Activated T-cell treated with anti-CD3 and anti-CD28 coated beads, Interleukin-2, amount 50 U/mL, for 4 hours (primary cell): ENCODE measurements at places on chromosomes 11 and 22.

GRCh38 chr22:46042786-46043185, 65.8 kb upstream of the WNT7B start:
- DNase-seq: no peak

GRCh38 chr11:45960387-45961095, 38.1 kb downstream of the LARGE2 start:
- DNase-seq: no peak

- DNase-seq: no peak
Observed at GRCh38 chr22:22789922-22790845, 97.4 kb upstream of the IGLL5 start.

- DNase-seq: no peak
Observed at GRCh38 chr11:8789864-8790263, 107.3 kb downstream of the RPL27A start.

- no peak for DNase-seq
Observed at GRCh38 chr11:42494459-42494858, 817.3 kb upstream of the API5 start.

- DNase-seq: no peak
Observed at GRCh38 chr11:83979593-83979992, 693.4 kb upstream of the CCDC90B start.

- no peak for DNase-seq
Observed at GRCh38 chr11:62398011-62398994, 20.5 kb upstream of the SCGB1A1 start.

GRCh38 chr22:20093418-20094196, 13.6 kb downstream of the DGCR8 start:
- DNase-seq: no peak
